ENCODE measurements at places on chromosomes 12 and 14. TPM values are rescaled to one million over a fixed set of nuclear protein-coding genes. Genes with fewer than 3 reads are reported as not detected.

DNAJC22 gene
- not detected for total RNA-seq

AVPR1A gene
- total RNA-seq = not detected

MYF6 gene
- total RNA-seq = not detected

RBM19 gene
- 114 TPM for total RNA-seq

GRCh38 chr12:106417926-106418910, 60.7 kb downstream of the POLR3B start:
- H3K4me3 ChIP-seq = no peak overlapping the region
- no peak overlapping the region for H3K27ac ChIP-seq
- DNase-seq = no peak
- H3K27me3 ChIP-seq = no peaks in the 10 kb centered on the region
- no peaks in the 10 kb centered on the region for H3K4me1 ChIP-seq
- H3K36me3 ChIP-seq = no peaks in the 10 kb centered on the region

- no peaks in the 10 kb centered on the region for H3K27me3 ChIP-seq
- H3K36me3 ChIP-seq = no peaks in the 10 kb centered on the region
- H3K4me1 ChIP-seq = no peaks in the 10 kb centered on the region
- no peak overlapping the region for H3K4me3 ChIP-seq
Observed at GRCh38 chr12:130429656-130430505, 92.2 kb downstream of the PIWIL1 start.

DNA sequence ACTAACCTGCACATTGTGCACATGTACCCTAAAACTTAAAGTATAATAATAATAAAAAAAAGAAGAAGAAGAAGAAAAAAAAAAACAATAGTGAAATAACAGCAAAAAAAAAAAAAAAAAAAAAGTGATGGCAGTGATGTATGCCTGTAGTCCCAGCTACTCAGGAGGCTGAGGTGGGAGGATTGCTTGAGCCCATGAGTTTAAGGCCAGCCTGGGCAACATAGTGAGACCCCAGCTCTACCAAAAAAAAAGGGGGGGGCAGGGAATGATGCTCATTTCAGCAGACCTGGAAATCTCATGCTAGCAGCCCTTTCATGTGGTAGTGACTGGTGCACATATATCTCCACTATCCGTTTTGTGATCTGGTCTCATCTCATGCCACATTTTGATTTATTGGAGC, 20.8 kb downstream of the TRAFD1 start:
- peaks cover 58% of the 10 kb centered on the region for H3K36me3 ChIP-seq
- no peaks in the 10 kb centered on the region for H3K4me1 ChIP-seq
- DNase-seq = no peak
- no peak overlapping the region for H3K4me3 ChIP-seq
- H3K27me3 ChIP-seq = no peaks in the 10 kb centered on the region
- no peak overlapping the region for H3K27ac ChIP-seq

GRCh38 chr12:29750131-29750927, 33.4 kb downstream of the TMTC1 start:
- no peaks in the 10 kb centered on the region for H3K27me3 ChIP-seq
- no peaks in the 10 kb centered on the region for H3K36me3 ChIP-seq
- no peak for DNase-seq
- H3K4me1 ChIP-seq = no peaks in the 10 kb centered on the region

DNA sequence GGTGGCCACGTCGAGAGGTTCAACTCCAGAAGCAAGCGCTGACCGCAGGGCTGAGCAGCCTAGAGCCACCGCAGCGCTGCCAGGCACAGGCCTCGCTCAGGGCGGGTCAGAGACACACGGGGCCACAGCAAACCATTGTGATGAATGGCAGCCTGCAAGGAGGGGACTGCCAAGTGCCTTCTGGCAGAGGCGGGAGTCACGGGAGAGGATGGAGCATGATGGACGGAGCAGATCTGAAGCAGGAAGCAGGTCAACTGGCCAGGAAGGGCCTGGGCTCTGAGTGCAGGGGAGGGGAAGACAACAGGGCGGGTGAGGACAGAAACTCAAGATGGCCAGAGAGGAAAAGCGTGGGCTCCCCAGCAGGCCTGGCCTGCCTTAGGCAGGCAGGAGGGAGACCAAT, 49.8 kb downstream of the CDC42BPB start:
- no peaks in the 10 kb centered on the region for H3K27me3 ChIP-seq
- DNase-seq = no peak
- H3K27ac ChIP-seq = no peak overlapping the region
- H3K4me1 ChIP-seq = no peaks in the 10 kb centered on the region
- no peak overlapping the region for H3K4me3 ChIP-seq

GRCh38 chr12:106030210-106031071, 108.3 kb downstream of the NUAK1 start:
- no peaks in the 10 kb centered on the region for H3K36me3 ChIP-seq
- DNase-seq = no peak
- no peak overlapping the region for H3K27ac ChIP-seq
- H3K27me3 ChIP-seq = no peaks in the 10 kb centered on the region
- no peak overlapping the region for H3K4me3 ChIP-seq

Data from CD8-positive, alpha-beta memory T cell (primary cell).